Stimulated activated CD4-positive, alpha-beta T cell treated with anti-CD3 and anti-CD28 coated beads, Interleukin-15, amount 100 ng/mL, for 1 hour (primary cell): ENCODE measurements at places on chromosomes 2 and 18.

DNA sequence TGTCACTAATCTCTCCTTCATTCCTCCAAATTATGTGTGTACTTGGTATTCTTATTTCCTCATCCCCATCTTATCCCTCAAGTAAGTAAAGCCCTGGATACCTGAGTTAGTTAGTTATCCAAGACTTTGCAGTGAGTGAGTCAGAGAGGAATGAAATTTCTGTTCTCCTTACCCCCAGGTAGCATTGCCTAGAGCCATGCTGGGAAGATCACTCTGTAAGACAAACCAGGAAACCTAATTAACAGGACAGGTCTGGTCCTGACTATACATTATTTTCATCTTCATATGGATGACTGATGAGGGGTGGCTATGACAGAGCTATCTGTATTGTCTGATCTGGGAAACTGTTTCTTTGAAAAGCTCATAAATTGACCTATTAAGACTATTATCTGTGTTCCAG, 55.0 kb upstream of the ITGA6 start:
- DNase-seq, result no peak

DNA sequence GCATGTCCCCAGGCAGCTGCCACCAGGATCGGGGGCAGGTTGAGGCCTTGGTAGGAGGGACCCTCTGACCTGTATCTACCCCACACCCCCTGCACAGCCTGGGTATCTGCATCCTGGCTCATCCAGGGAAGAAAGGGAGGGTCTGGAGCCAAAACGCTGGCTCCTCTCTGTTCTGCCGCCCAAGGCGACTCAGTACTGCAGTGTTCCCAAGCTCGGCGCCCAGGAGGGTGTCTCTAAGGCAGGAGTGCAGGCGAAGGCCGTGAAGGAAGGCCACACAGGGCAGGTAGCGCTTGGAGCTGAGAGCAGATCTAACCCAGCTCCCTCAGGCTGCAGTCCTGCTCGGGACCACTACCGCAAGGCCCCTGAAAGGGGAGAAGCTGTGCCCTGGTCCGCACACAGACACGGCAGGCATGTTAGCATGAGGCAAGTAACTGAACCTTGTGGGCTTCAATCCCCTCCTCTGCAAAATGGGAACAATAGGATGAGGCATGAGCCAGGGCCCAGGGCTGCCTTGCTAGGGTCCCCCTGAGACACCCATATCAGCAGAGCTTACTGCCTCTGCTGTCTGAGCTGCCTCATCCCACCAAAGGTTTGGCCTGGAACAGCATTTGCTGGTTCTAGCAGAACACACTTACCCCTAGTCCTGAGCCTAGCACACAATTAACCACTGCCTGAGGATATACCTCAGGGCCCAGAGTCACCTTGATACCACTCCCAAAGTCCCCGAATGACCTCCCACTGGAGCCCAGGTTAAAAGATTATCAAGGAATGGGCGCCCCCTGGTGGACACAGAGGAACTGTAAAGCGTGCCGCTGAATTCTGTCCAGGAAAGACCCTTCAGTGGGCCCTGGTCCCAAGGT, 6.5 kb downstream of the PTMA start:
- peak; percentile 56 for DNase-seq

- no peak for DNase-seq
These were observed 71.7 kb upstream of the SKOR2 start for GRCh38 chr18:47323158-47323557.

DNA sequence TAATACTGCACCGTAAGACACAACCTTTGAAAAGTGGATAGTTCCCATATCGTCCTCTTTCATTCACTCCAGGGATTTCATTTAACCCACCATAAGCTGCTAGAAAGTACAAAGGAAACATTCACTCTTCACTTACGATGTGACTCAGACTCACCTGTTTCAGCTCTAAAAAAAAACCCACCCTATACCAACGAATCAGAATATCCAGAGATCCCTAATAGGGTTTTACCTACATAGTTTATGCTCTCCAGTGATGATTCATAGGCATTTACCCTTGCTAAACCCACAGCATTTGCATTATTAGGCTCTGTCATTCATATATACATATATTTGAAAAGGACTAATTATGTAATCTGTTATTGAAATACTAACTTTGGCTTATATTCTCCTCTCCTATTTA, 60.2 kb downstream of the PRPF40A start:
- DNase-seq, result no peak

DNA sequence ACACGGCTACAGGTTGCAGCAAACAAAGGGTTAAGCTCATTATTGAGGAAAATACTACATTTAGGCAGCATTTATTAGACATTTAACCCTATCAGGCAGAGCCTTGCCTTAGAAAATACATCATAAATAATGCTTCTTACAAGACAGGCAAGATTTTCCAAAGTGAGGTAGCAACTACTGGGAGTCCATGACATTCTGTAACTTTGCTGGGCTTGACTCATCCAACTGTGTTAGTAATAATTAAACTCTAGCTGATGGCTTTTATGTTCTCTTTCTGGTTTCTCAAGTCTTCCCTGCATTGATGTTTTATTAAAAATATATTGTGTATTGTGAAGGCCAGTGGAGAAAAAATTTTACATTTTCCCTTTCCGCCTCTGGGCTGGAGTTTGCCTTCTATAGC, 291.3 kb downstream of the AFF3 start:
- no peak for DNase-seq

DNA sequence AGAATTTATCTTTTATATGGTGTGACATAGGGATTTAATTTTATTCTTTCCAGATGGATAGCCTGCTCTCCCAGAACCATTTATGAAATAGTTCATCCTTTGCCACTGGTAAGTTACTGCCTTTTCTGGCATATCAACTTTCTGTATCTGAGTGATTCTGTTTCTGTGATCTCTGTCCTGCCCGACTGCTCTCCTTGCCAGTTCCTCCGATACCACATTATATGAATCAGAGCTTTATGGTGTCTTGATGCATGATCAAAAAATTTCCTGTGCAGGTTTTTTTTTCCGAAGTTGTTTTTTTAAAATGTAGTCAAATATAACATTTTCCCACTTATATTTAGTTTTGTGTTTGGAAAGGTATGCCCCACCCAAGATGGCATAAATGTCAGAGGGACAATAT, 242.5 kb downstream of the CYP26B1 start:
- no peak for DNase-seq

DNA sequence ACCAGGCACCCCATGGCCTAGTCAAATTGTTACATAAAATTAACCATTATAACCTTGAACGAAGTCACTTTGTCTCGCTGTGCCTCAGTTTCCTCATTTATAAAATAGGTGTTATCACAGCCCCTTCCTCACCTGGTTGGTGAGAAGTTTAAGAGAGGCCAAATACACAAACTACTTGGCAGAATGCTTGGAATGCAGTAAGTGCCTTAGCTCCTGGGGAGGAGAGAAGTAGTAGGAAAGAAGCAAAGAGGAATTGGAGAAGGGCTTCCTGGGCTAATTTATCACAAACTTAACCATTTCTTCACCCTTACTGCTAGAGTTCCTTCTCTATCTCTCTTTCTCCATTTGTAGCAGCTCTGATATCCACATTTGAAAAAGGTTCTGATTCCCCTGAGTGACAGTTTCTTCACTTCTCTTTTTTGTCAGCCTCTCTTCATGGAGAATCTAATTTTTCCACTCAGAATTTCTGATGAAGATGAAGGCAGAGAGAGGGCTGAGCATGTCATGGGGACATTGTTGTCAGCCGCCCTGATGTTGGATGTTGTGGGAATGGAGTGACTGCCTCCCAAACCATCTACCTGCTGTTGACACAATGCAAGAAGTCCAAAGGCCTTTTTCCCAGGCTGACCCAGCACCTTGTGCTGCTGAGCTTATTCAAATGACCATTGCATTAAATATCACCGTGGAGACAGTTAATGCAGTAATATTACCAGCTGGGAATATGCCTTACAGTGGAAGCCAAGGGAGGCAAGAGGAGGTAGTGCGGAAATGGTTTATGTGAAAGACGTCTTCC, 60.4 kb downstream of the BOD1L2 start:
- DNase-seq, result no peak

GRCh38 chr2:156455361-156455975, 19.3 kb downstream of the GPD2 start:
- no peak for DNase-seq

- DNase-seq, result no peak
These were observed 5.0 kb downstream of the ARL4C start for GRCh38 chr2:234491897-234492296.

GRCh38 chr2:232984451-232985207, 28.4 kb downstream of the NGEF start:
- no peak for DNase-seq

DNA sequence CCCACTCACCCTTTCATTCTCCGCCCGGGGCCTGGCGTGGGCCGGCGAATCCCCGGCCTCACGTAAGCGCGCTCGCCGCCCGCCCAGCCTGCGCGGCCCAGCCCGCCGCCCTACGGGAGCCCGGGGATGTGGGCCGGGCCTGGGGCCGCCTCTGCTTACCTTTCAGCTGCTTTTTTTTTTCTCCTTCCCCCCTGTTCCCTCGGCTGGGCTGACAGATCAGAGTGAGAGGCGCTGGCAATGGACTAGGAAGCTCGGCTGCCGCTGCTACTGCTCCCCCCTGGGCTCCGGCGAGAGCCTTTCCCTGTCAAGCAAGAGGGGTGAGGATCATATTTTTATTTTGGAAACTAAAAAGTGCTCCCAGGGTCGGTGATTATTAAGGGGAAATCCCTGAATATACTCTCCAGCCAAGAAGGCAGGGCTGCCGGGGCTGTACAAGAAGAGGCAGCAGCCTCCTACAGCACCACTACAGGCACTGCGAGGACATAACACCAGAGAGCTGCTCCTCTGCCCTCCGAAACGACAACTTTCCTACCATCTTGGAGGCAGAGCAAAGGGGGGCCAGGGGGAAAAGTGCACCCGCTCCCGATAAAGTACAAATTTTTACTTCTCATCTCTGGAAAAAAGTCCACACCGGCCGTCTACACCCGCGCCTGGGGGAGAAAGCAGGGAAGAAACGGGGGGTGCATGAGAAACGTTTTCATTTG, at the start of gene INO80D:
Gene INO80D, minus strand, starts transcription at position 433 of the 704 bp plus-strand sequence. CDS start 23,158 bp downstream, outside the sequence.
- peak; percentile 61 for DNase-seq

DNA sequence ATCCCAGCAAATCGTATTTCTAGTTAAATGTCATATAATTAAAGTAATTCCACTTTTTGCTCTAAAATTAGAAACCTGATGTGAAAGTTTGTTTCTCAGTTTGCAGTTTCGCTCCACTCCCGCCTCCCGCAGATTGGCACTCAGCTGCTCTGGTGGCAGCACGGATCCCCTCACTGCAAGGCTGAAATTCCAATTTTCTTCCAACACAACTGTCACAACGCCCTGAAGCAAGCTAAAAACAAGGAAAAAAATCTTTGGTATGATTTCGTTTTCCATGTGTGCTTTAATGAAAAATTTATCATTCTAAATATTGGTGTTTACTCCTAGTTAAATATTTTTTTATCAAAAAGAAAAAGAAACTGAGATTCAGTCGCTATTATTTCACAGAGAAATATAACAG, 38.5 kb downstream of the FTCDNL1 start:
- DNase-seq, result no peak

DNA sequence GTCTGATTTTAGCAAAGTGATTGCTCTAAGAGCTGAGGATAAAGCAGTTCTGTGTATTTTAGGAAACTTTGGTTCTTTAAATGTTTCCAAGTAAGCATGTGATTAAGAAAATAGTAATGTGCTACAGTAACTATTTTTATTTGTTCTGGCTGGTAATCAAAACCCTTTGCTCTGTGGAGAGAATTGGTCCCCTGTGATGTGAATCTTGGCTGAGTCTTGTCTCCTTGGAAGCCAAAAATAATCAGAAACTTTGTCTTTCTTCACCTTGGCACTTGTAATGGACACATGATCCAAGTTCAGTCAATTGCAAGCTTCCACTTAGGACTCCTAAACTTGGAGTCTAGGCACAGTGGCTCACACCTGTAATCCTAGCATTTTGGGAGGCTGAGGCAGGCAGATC, 422.7 kb upstream of the CDH20 start:
- no peak for DNase-seq

GRCh38 chr2:173966274-173967098, 1.3 kb upstream of the SP3 start:
- no peak for DNase-seq

- DNase-seq, result no peak
These were observed 133.6 kb downstream of the SP3 start for GRCh38 chr2:173831312-173832229.

- no peak for DNase-seq
These were observed 99.5 kb downstream of the EPB41L3 start for GRCh38 chr18:5444269-5444668.

- DNase-seq, result no peak
These were observed 59.6 kb upstream of the TMEM163 start for GRCh38 chr2:134778372-134778771.

- no peak for DNase-seq
These were observed 169.3 kb downstream of the PMAIP1 start for GRCh38 chr18:60069145-60069544.

DNA sequence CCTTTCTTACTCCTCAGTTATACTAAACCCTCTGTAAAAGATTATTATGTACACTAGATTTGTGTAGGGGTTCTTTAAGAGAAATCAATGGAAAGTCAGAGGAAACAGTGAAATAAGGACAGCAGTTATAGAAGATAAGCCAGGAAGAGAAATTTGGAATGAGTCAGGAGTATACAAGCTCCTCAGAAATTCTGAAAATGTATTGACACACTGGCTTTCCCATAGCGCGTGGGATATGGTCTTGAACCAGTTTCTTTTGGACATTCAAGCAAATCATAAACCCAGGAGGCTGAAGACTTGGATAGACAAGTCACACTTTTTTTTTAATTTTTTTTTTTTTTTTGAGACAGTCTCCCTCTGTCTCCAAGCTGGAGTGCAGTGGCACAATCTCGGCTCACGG, 316.1 kb upstream of the MMADHC start:
- DNase-seq, result no peak

DNA sequence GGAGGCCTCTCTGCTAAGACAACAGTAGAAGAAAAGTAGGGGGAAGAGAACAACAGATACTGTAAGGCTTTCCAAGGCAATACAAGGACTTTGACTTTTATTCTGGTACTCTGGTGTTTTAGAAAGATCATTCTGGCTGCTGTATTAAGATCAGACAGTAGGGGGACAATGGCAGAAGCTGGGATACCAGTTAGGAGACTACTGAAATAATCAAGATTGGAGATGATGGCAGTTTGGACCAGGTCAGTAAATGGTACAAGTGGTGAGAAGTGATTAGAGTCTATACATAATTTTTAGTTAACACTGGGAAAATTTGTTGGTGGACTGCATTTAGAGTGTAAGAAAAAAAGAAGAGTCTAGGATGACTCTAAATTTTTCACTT, 139.7 kb downstream of the ROCK1 start:
- no peak for DNase-seq

- no peak for DNase-seq
These were observed 360.0 kb upstream of the GALNT5 start for GRCh38 chr2:156897548-156897947.

DNA sequence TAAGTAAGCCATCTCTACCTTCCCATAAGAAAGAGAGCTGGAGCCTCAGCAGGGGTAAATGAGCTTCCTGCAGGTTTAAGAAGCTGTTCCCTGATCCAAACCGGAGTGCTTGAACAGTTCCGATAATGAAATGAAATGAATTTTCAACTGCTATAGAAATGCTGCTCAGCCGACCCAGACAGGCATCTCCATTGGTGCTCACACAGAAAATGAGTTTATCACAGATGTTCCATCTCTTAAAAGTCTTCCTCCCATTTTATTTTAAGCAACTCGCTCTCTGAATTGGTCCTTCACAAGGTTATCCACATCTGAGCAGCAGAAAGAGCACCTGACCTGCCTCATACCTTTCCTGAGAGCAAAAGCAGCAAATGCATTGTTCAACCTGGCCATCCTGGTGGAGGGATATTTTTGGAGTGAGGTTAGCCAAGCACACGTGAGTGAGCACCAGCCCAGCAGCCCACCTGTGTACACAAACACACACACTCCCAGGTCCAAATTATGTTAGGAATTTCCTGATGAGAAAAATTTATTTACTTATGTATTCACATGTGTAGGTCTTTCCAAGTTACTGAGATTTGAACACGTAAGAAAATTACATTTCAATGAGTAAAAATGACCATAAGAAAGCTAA, 42.2 kb upstream of the CCDC68 start:
- no peak for DNase-seq
